ENCODE measurements at places on chromosomes 7 and 10.

GRCh38 chr7:5212633-5213285, 22.7 kb downstream of the WIPI2 start:
- no peak for DNase-seq

DNA sequence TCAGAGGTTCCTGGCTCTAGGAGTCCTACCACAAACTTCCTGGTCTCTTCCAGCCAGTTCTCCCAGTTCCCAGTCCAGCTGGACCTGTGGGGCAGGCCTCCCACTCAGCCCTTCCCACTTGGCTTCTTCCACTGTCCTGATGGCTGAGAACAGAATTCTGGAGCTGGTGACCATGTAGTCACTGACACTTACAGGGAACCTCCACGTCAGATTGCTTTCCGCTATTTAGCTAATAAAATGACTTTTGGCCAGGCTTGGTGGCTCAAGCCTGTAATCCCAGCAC, 63.5 kb upstream of the ZRANB1 start:
- DNase-seq, result no peak

GRCh38 chr7:148688526-148688925, 10.2 kb upstream of the CUL1 start:
- DNase-seq, result no peak

DNA sequence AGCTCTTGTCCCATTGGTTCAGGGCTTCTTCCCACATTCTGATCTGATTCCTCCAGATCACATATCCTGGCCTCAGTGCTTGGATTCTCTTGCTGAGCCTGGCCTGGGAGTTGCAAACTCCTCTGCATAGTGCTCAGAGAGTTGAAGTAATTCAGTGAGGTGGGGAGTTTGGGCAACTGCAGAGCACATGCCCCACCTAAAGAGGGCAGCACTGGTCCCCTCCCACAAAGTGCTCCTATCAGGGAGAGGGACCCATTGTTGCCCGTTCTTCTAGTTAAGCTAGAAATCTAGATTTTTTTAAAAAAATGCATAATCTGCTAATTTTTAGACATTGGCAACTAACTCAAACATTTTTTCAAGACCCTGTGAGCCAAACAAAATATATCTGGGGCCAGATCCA, 45.1 kb downstream of the CHN2 start:
- peak; percentile 60 for DNase-seq

- DNase-seq, result no peak
Measured at GRCh38 chr7:84294847-84295455, 100.4 kb upstream of the SEMA3A start.

GRCh38 chr7:90312745-90313144, 8.4 kb downstream of the FAM237B start:
- DNase-seq, result peak; percentile 33

GRCh38 chr7:134034652-134035051, 92.5 kb upstream of the LRGUK start:
- DNase-seq, result no peak

DNA sequence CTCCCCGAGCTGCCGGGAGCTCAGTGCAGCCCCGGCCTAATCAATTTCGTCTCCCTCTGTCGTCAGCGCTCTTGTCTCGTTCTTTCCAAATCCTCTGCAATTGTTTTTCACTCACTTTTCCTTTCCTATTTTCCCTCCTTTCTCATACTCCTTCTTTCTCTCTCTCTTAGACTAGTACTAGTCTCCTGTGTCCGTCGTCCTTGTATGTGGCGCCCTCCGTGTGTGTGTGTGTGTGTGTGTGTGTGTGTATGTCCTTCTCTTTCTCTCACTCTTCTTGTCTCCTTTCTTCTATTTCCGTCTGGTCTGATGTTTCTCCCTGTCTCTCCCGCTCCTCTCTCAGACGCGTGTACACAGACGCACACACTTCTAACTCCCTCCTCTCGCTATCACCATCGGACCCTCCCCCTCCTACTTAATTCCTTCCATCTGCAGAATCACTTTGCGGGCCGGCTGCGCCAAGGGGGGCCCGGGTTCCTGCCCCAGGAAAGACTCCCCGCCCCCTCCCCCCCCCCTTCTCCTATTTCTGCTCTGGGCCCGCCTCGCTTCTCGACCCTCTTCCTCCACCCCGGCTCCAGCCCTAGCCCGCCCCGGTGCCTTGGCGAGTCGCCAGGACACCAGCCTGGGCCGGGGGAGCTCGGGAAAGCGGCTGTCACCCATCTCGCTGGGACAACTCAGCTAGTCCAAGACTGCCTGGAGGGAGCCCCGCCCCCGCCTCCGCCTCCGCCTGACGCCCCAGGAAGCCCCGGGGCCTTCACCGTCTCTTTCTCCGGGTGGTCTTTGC, 743 bp upstream of the ZCCHC24 start:
- DNase-seq, result no peak
